ENCODE measurements at places on chromosomes 13 and 19.

DNA sequence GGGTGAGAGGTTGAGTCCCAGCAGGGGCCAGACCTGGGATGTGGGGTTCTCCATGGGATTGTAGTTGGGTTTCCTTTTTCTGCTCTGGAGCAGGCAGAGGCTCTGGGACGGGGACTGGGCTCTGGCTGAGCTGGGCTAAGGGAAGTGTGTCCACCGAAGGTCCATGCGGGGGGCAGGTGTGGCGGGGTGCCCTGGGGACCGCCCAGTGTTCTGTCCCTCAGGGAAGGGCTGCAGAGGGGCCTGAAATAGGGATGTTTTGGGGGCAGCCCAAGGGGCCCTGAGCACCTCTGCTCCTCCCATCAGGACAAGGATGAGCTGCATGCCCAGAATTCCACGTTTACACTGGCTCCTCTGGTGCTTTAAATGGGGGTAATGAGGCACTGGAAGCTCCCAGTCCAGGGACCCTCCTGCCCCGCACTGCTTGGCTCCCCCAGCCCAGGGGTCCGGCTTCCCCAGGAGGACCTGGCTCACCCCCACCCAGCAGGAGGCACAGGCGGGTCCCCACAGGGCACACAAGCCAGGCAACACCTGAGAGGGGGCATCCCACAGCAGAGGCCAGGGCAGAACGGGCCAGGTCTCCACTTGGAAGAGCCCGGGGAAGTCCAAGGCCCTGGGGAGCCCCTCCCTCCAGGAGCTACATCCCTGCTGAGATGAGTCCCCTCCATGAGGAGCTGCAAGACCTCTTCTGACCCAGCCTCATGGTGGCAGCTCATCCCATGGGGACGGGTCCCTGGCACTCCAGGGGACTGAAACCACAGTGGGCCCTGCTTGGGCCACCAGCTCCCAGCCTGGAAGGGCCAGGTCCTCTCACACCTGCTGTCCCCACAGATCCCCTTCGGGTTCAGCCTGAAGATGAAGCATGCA lies 14.7 kb upstream of the ZNF14 start:
- DNase-seq, result no peak

GRCh38 chr19:4144666-4145249 lies 8.7 kb upstream of the CREB3L3 start:
- DNase-seq, result no peak

- no peak for DNase-seq
These were observed 91.9 kb upstream of the TEX29 start for GRCh38 chr13:111228262-111229144.

DNA sequence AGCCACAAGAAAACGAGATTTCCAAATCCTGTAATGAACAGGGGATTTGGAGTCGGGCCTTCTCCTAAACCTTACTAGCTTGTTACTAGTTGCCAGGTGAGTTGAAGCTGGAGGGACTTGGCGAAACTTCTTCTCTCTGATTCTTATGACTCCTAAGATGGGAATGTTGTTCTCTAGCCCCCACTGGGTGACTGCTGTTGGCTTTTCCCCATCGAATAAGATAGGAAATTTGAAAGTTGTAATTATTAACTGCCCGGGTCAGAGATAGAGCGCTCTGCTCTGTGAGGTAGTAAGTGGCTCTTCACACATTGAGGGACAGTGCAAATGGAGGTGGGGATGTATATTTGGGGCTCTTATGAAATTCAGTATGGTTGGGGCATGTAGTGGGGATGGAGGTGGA lies 111.2 kb upstream of the MBNL2 start:
- no peak for DNase-seq

DNA sequence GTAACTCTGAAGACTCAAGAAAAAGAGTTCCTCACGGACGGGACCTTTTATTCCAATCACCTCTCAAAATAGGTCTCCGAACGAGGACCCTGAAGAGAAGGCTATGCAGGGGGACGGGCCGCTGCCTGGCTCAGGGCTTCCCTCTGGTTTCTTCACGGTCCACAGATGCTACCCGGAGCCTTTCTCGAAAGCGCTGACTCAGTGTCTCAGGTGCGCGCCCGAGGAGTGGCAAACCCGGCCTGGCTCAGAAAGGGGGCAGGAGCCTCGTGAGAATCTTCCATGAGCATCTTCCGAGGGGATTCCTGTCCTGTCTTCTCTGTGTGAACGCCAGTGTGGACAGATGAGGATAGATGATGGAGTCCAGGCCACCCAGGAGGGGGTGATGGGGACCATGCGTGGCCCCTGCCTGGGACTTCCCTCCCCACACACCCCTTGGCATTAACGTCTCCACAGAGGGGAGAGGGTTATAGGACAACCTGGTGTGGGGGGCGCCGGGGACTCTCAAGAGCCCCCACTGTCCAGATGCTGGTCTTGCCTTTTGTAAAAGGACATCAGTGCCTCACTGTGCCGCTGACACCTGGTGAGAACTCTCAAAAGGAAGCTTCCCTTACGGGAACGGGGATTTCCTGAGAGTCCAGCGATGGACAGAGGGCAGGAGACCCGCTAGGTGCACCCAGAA lies 16.5 kb downstream of the LSM4 start:
- no peak for DNase-seq

- no peak for DNase-seq
These were observed 1376.3 kb upstream of the SLC10A2 start for GRCh38 chr13:104442536-104442935.

- peak; percentile 94 for DNase-seq
These were observed at the start of gene SPATA13 for GRCh38 chr13:24160458-24161009. Gene SPATA13, plus strand, starts transcription at chr13:24160720. Its CDS starts 62,210 bp downstream, at chr13:24222930.

- no peak for DNase-seq
These were observed at the start of gene SPRED3 for GRCh38 chr19:38388349-38389100. Gene SPRED3, plus strand, starts transcription at chr19:38388697. Its CDS starts 1,606 bp downstream, at chr19:38390303.

DNA sequence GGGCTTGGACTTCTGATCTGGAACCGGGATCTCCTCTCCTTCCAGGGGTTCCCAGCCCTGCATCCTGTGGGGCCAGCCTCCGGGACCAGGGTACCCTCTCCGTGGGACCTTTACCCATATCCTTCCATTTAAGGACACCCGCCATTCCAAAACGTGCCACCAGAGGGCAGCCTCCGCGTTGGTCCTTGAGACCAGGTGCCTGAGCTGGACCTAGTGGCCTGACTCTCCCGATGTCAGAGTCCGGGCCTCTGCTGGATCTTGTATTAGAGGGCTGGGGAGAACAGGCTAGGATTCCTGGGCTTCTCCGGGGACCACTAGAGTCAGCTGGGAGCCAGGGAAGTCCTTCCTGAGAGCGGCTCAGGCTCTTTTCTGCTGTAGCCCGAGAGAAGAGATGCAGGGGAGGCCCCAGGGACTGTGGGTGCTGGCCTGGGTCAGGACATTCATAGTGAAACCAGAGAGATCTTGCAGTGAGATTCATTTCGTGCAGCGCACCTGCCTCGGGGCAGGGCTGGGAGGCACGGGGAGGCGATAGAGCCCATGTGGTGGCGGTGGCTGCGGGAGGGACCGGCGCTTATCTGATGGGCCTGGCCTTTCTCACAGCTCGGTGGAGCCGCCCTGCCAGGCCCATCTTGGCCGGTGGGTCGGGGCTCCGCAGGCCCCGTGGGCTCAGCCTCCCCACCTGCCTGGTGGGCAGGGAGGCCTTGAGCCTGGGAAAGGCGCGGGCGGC lies 9.8 kb upstream of the SLC7A10 start:
- peak; percentile 80 for DNase-seq

- DNase-seq, result no peak
These were observed 6.6 kb upstream of the DHDH start for GRCh38 chr19:48926909-48927308.

DNA sequence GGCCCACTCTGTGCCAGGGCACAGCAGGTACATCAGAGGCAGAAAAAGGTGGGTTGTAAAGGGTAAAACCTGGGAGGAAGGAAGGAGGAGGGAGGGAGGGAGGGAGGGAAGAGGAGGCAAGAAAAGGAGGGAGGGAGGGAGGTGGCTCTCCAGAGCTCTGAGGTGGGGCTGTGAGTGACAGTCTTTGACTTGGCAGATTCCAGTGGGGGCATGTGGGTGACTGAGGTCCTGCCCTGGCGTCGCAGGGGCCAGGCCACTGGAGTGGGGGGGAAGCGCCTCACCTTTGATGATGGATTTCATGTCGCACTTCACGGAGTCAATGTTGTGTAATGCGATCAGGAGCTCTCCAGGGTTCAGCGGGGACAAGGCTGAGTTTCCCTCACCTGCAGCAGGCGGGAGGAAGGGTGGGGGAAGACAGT lies 6.0 kb upstream of the RSPH6A start:
- DNase-seq, result no peak

DNA sequence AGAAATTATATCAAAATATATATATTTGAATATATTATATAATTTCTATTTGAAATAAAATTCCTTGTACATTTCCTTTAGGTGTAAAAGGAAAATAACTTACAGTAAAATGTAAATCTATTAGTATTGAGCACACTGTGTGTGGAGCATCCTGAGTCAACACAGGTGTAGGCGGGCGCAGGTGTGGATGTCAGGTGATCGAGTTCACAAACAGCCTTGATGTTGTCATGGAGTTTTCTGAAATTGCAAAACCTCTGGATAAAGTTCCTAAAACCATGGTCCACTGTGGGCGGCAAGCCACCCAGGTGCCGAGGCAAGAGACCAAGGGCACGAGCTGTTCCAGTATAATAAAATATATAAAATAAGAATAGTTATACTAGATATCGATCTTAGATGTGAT lies 27.7 kb upstream of the MCF2L start:
- no peak for DNase-seq

DNA sequence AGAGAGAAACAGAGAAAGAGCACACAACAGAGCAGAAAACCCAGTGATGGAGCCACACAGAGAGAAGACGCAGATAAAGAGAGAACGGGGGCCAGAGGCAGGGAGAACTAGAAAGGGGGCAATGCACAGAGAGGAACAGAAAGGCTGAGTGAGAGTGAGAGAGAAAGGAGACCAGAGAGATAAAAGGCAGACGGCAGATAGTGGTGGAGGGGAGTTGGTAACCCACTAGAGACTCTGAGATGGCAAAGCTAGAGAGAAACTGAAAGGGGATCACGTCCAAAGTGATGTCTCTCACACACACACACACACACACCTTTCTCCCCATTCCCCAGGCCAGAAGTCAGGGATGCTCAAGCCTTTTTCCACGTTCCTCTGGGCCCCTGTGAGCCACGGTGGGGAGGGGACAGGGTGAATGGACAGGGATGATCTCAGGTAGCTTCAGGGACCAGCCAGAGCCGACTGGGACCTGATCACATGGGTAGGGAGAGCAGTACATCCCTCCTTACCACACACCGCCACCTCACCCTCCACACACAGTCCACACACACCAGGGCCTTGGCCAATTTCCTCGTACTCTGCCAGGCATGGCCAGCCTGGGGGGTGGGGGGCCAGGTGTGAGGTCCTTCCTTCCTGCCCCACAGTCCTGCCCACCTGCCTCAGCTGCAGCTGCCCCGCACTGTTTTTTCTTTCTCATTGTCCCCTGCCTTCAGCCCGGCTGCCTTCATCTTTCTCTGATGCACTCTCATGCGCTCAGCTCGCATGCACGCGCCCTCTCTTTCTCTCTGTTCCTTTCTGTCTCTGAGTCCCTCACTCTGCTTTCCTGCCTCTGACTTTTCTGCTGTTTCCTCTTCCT lies 22.5 kb upstream of the POU2F2 start:
- no peak for DNase-seq

DNA sequence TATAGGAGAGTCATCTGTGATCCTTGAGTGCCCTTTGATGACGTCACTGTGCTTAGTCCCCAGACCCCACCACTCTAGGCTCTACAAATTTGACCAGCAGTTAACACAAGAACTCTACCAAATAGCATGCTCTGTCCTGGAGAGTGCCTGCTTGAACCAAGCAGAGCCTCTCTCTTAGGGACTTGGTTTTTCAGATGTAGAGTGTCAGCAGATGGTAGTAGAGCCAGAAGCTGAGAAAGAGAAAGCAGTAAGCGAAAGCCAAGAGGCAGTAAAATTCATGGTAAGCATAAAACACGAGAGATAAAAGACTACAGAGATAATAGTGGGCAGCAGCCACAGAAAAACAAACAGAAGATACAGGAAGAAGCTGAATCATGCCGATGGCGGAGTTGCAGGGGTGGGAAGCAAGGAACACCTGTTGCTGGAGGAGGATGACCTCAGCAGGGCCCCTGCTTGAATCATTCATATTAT lies 193.3 kb downstream of the SLC7A1 start:
- DNase-seq, result no peak

DNA sequence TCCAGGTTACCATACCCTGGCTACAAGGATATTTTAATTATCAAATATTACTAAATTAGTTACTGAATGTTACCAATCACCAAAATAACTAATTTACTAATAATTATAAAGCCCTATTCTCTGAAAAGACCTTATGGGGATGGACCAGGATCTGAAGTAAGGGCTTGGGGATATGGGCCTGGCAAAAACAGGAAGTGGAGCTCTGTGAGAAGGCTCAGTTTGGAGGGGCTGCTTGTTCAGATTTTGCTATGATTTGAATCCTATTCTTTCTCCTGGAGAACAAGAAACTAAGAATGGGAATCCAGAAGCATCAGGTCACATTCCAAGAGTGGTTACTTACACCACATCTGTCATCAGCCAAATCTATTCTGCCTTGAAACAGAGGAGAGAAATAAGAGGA lies 148.1 kb downstream of the DNAJC15 start:
- no peak for DNase-seq

DNA sequence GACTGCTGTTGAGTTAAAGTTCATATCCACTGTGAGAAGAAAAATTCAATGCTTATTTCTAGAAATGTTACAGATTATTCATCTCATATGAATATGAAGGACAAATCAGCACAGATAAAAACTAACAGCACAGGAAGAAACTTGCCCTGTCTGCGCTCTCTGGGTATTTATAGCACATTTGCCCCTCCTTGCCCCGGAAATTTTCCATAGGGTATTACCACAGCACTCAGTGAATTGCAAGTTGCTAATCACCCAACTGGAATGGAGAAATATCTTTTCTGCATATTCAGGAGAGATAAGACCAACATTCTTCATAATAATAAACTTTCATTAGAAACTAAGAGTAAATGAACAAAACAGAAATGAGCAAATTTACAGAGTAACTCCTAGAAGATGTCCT lies 318.0 kb upstream of the KLF12 start:
- DNase-seq, result no peak

DNA sequence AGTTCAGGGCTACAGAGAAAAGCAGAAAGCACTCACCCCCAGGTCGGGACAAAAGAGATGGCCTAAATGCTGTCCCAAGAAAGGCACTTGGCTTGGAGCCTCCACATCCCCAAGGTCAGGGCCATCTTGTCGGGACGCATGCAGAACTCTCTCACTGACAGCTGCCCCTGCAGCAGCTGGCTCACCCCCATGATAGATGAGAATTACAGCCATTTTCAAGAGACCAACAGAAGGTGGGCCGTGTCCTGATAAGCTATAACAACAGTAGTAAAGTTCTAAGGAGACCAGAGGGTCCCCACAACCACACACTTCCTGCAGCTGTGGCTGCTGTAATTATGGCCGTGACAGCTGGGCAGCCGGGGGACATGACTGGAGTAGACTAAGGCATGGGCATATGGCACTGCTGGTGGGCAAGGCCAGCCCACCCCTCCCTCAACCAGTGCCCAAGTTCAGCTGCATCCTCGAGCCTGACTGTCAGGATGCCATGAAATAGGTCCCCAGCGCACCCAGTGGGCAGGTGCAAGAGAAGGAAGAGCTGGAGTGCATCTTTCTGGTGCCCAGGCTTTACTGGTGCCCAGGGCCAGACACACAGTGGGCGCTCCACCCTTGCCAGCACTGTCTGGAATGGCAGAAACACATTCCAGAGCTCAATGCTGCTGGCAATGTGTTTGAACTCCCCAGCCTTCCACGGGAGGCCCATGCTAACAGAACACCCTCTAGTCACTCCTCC lies 436.7 kb upstream of the ZNF507 start:
- no peak for DNase-seq

- DNase-seq, result no peak
These were observed 200.9 kb upstream of the MIR17HG start for GRCh38 chr13:91146601-91147000.

Measured in CD8-positive, alpha-beta T cell (primary cell).